Stimulated activated CD8-positive, alpha-beta memory T cell treated with anti-CD3 and anti-CD28 coated beads, Interleukin-4, amount 100 ng/mL, for 48 hours (primary cell): ENCODE measurements at places on chromosomes 4 and X.

- no peak for DNase-seq
Observed at GRCh38 chr4:101660607-101661006, 129.9 kb upstream of the BANK1 start.

GRCh38 chr4:182680234-182680653, 236.9 kb downstream of the DCTD start:
- no peak for DNase-seq

- DNase-seq, result no peak
Observed at GRCh38 chr4:116480546-116480945, 604.8 kb downstream of the TRAM1L1 start.

DNA sequence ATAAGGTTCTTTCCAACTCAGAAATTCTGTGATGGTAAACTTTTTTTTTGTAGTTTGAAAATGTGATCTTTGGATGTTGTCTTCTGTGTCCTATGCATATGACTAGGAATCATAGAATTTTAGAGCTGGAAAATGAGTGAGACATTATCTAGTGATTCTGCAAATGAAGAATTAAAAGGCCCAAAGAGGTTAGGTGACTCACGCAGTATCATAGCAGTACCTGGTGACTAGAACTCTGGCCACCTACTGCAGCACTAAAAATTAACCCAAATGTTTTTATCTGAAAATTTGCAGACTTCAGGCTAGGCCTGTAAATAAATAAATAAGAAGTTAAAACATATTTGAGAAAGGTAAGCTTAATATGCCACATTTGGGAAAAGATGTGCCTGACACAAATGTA, 52.8 kb downstream of the NFKB1 start:
- DNase-seq, result no peak

DNA sequence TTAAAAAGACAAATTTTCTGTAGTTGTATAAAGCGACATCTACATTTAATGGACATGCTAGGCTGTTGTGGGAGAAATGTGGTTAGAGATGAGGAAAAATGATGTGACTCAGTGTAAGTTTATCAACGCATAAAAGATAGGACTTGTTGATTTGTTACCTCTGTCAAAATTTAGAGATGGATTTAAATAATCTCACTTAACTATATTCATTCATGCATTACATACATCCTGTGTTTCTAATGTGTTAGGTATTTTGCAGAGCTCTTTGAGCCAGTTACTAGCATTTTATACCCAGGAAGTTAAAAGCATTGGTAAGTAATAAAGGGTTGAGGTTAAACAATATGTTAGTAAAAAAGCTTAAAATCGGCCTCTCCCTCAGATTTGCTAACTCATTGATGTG, 34.3 kb downstream of the METAP1 start:
- DNase-seq, result no peak

DNA sequence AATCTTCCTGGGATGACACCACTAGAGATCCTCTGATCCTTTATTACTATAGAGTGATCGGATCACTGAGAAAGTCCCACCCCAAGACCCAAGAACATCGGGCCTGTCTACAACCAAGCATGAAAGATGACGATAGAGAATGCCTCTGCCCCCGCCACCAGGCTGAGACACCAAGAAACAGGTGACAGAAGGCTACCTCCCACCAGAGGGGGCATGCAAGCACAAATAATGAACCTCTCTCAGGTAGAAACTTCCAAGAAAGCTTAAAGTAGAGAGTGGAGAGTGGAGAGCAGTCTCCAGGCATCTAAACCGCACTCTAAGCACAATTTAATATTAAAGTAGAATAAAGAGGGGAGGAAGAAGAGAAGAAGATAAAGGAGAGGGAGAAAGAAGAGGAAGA, 402.6 kb downstream of the INPP4B start:
- no peak for DNase-seq

GRCh38 chr4:56537147-56537546, 31.6 kb downstream of the ARL9 start:
- no peak for DNase-seq

DNA sequence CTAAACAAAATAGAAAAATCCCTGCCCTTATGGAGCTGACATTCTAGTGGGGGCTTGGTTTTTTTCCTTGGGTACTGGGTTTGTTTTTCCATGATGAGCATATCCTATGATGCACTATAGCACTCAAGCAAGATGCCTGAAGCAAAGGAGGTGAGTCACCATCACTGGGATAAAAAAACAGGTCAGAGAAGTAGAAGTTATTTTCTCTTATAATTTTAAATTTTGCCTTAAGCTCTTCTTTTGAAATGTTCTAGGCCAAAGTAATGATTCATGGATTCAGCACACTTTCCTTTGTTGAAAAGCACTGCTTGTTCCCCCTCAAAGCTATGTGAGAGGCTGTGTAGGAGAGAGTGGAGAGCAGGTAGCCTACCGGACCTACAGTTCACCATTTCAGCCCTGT, 15.2 kb upstream of the CXCL2 start:
- DNase-seq, result no peak

DNA sequence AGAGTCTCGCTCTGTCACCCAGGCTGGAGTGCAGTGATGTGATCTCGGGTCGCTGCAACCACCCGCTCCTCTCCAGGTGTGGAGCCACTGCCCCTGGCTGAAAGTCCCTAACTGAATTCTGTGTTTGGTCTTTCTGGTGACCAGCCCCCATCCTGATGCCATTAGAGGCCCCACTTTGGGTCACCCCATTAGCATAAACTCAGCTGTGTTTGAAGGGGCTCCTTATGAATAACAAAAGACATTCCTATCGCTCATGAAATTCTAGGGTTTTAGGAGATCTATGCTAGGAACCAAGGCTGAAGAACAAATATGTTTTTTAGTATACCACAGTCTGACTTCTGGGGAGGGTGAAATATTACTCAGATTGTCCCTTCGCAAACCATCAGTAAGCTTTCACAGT, 652.9 kb downstream of the ADGRL3 start:
- DNase-seq, result no peak
